Omental fat pad (tissue), 4 donors: ENCODE measurements at places on chromosomes 11 and 22. TPM values are rescaled to one million over a fixed set of nuclear protein-coding genes. Genes with fewer than 3 reads are reported as not detected.

Gene SYT13
- not detected for total RNA-seq

Gene IL17REL
- total RNA-seq, result not detected

Gene APOBEC3H
- not detected for total RNA-seq

Gene NTM
- 2.9 TPM for total RNA-seq

Gene ADORA2A
- total RNA-seq, result 1.7 TPM

Gene DEPDC7
- 1.8 TPM for total RNA-seq

Gene OR6T1
- total RNA-seq, result not detected
